ENCODE measurements at places on chromosomes 1 and 21.
A peak's percentile ranks its signal among the peaks of the same experiment; 100 is the strongest.

DNA sequence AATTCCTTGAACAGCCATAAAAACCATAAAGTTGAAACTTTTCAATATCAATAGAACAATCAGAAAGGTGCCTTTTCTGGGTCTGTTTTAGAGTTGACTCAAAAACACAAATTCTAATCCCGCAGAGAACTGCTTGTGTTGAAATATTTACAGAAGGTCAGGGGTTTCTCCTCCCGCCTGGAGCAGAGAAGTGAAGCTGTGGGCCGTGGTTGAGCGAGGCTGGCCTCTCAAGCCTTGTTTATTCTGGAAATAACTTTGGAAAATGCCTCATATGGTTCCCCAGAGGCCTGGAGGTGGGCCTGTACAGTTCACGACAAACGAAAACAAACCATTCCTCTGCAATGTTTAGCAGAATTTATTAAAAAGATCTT, 90.8 kb upstream of the ERRFI1 start:
- H3K27me3 ChIP-seq: peaks cover 2% of the 10 kb centered on the region
- no peak overlapping the region for H3K4me3 ChIP-seq
- H3K36me3 ChIP-seq: no peaks in the 10 kb centered on the region

DNA sequence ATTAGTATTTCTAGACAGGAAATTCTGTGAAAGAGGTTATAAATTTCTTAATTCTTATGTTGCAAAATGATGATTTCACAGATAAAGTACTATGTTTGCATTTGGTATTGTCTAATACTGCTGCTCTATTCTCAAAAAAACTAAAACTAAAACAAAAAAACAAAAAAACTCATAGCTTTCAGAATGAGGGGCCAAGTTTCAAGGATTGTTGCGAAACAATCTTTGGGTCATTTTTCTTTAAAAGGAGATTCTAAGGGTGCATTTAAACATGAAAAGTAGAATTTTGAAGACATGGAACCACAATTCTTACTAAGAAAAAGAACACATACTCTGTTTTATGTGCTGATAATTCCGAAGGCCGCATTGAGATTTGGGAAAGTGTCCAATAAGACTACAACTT, 645.1 kb downstream of the ADGRL2 start:
- no peak overlapping the region for H3K4me3 ChIP-seq
- H3K27me3 ChIP-seq: no peaks in the 10 kb centered on the region
- DNase-seq: no peak

GRCh38 chr1:19062258-19063029, 106.0 kb upstream of the IFFO2 start:
- H3K36me3 ChIP-seq: peaks cover 9% of the 10 kb centered on the region
- peaks cover 3% of the 10 kb centered on the region for H3K4me1 ChIP-seq
- no peak overlapping the region for H3K27ac ChIP-seq
- peaks cover 4% of the 10 kb centered on the region for H3K27me3 ChIP-seq
- no peak for DNase-seq

GRCh38 chr1:77494026-77494425, 188.4 kb downstream of the ZZZ3 start:
- H3K4me3 ChIP-seq: no peak overlapping the region
- H3K36me3 ChIP-seq: no peaks in the 10 kb centered on the region
- DNase-seq: no peak
- H3K4me1 ChIP-seq: no peaks in the 10 kb centered on the region
- no peaks in the 10 kb centered on the region for H3K27me3 ChIP-seq
- H3K27ac ChIP-seq: no peak overlapping the region

GRCh38 chr21:28833182-28833581, 159.5 kb downstream of the LTN1 start:
- H3K36me3 ChIP-seq: peaks cover 43% of the 10 kb centered on the region
- peak overlapping the region; percentile 23 for H3K4me3 ChIP-seq
- peaks cover 67% of the 10 kb centered on the region for H3K4me1 ChIP-seq
- H3K27ac ChIP-seq: peak overlapping the region; percentile 96
- DNase-seq: no peak

GRCh38 chr1:198491596-198491995, 48.9 kb downstream of the ATP6V1G3 start:
- no peak overlapping the region for H3K4me3 ChIP-seq
- H3K4me1 ChIP-seq: no peaks in the 10 kb centered on the region
- H3K27ac ChIP-seq: no peak overlapping the region
- no peaks in the 10 kb centered on the region for H3K36me3 ChIP-seq
- H3K27me3 ChIP-seq: no peaks in the 10 kb centered on the region

DNA sequence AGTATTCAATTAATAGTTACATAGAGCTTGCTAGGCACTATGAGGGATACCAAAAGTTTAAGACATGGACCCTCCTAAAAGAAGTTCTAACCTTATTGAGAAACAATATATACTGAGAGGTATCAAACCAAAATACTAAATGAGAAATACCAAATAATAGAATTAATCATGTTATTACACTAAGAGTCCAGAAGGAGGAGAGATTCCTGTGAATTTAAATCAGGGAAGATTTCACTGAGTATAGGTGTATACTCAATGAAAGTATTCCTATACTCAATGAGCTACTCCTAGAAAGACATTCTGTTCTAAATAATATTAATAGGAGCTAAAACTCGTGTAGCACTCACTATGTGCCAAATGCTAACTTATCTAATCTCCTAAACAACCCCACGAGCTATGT, 9.4 kb downstream of the CR1L start:
- H3K4me3 ChIP-seq: no peak overlapping the region
- peaks cover 16% of the 10 kb centered on the region for H3K27me3 ChIP-seq
- H3K27ac ChIP-seq: no peak overlapping the region
- no peaks in the 10 kb centered on the region for H3K36me3 ChIP-seq
- no peak for DNase-seq

- peak overlapping the region; percentile 59 for H3K27ac ChIP-seq
- peaks cover 82% of the 10 kb centered on the region for H3K36me3 ChIP-seq
- H3K27me3 ChIP-seq: no peaks in the 10 kb centered on the region
Observed at GRCh38 chr1:198734323-198735008, 95.6 kb downstream of the PTPRC start.

DNA sequence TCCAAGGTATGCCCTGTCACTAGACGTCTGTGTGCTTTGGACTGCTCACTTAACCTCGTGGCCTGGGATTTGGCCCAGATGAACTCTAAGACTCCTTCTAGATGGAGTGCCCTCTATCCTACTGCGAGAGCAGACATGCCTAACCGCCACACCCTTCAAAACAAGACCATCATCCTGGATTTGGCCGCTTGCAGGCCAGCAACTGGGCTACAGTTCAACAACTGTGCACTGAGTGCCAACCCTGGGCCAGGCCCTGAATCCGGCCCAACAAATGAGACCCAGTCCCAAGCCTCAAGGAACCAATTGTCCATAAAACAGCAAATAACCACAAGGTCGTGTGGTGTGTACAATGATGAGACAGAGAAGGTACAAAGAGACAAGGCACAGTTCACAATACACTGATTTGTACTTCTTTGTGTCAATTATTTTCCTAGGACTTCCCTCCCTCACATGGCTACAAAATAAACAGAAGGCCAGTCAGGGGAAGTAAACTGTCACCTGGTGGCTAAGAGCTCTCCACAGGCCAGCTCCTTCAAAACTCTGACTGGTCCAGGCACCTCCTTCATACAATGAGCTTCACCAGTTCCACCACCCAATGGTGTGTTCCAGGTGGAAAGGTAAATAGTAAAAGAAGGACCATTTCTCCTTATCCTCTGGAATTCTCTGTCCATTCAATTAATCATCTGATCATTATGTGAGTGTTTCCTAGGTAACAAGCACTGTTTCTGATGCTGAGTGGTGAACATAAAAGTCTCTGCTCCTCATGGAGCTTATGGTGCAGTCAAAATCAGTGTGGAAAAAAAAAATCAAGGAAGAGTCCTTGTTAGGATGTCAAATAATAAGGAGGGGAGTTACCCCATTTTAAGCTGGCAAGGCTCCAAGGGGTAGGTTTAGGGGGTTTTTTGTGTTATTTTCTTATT, 60.4 kb downstream of the CAPZB start:
- peaks cover 30% of the 10 kb centered on the region for H3K36me3 ChIP-seq
- no peaks in the 10 kb centered on the region for H3K27me3 ChIP-seq
- no peak for DNase-seq
- H3K4me3 ChIP-seq: no peak overlapping the region
- H3K27ac ChIP-seq: peak overlapping the region; percentile 35

DNA sequence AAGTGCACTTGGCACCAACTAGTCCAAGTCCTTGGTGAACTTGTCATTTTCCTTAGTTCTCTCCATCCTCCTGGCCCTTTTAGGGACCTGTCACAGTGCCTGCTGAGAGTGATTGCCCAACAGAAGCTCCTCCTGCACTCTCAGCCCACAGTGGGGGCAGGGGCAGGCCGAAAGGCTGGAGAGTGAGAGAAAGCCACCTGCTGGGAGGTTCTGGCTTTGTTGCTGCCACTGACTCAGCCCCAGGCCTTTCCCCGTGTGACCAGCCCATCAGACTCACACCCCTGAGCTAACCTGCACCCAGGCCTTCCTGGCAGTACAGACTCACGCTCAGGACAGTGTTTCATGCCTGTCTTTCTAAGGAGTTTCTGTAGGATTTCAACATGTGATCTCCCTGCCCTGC, 17.1 kb upstream of the PROK1 start:
- peaks cover 20% of the 10 kb centered on the region for H3K27me3 ChIP-seq
- no peak overlapping the region for H3K27ac ChIP-seq
- H3K4me3 ChIP-seq: no peak overlapping the region
- no peaks in the 10 kb centered on the region for H3K36me3 ChIP-seq
- no peak for DNase-seq

DNA sequence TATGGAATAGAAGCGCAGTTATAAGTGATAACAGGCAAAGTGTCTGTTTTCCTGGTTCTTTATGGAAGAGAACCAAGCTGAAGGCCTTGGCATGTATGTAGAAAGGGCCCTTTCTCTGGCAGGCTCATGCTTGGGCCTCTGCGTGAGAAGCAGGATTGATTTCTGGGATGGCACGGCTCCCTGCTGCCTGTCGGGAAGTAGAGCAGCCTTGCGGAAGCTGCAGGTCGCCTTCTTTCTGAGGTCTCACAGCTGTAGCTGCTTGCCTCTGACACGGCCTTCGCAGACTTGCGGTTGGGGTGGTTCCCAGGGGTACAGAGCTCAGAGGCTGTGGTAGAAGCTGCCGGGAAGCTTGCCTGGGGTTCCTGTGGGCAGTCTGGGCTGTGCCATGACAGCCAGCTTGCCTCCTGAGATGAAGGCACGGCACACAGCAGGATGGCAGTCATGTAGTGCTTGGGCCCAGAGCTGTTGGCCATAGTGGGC, 39.4 kb downstream of the TRAPPC10 start:
- no peak overlapping the region for H3K4me3 ChIP-seq
- no peak overlapping the region for H3K27ac ChIP-seq
- peaks cover 44% of the 10 kb centered on the region for H3K36me3 ChIP-seq

DNA sequence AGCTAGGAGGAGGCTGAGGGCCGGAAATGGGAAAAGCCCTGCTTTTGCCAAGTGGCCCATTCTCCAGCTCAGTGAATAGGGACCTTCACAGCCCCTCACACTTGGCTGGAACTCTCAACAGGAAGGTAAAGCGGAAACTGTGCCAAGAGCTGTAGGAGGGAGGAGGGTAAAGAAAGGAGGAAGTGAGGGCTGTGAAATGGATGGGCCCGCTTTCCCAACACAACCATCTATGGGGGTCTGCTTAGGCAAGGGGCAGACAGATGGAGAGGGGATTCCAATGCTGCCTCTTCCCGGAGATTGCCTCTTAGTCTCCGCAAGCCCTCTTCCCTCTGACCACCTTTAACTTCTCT, 5.2 kb downstream of the INKA2 start:
- H3K27me3 ChIP-seq: peaks cover 15% of the 10 kb centered on the region
- H3K4me1 ChIP-seq: peaks cover 26% of the 10 kb centered on the region
- no peak overlapping the region for H3K4me3 ChIP-seq
- no peaks in the 10 kb centered on the region for H3K36me3 ChIP-seq
- H3K27ac ChIP-seq: no peak overlapping the region

DNA sequence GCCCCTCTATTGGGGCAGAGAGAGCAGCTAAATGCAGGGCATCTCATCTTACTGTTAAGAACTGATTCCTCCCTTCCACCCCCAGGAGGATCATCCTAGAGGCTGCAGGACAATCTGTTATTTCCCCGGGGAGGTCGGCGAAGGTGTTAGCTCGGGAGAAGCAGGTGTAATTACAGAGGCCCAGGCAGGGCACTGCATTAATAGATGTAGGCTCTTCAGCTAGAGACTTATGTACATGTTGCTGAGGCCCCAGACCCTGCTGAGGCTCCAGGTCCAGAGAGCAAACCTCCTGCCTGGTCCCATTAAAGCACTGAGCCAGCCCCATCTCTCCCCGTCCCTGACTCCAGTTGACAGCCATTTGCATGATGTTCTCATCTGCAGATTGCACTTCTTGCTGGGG, 320.3 kb upstream of the VAMP3 start:
- no peak overlapping the region for H3K27ac ChIP-seq
- no peak overlapping the region for H3K4me3 ChIP-seq
- H3K36me3 ChIP-seq: no peaks in the 10 kb centered on the region
- no peaks in the 10 kb centered on the region for H3K27me3 ChIP-seq

GRCh38 chr1:224616756-224617409, 766 bp downstream of the CNIH3 start:
- DNase-seq: no peak
- peaks cover 66% of the 10 kb centered on the region for H3K27me3 ChIP-seq
- peak overlapping the region; percentile 65 for H3K4me3 ChIP-seq
- H3K36me3 ChIP-seq: peaks cover 6% of the 10 kb centered on the region
- no peak overlapping the region for H3K27ac ChIP-seq

- no peak overlapping the region for H3K27ac ChIP-seq
- H3K27me3 ChIP-seq: no peaks in the 10 kb centered on the region
- H3K36me3 ChIP-seq: no peaks in the 10 kb centered on the region
- H3K4me3 ChIP-seq: no peak overlapping the region
Observed at GRCh38 chr1:2354511-2355372, 36.6 kb downstream of the MORN1 start.

DNA sequence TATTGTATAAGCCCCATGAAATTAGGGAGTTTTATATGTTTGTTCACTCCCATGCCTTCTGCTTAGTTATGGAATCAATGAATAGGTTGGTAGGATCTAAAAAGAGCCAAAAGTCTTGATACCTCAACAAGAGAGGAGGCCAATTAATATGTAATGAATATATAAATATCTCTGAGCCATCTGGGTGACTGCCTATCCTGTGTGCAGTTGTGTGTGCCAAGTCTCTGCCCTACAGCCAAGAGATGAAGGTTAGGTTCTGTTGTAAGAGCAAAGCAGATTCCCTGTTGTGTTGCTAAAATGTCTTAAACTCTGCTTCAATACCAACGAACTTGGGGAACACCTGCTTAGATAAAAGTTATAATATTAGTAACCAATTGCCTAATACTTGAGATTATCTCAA, 61.8 kb upstream of the GORAB start:
- H3K27ac ChIP-seq: no peak overlapping the region
- H3K27me3 ChIP-seq: peaks cover 2% of the 10 kb centered on the region
- no peaks in the 10 kb centered on the region for H3K4me1 ChIP-seq
- H3K4me3 ChIP-seq: no peak overlapping the region
- no peaks in the 10 kb centered on the region for H3K36me3 ChIP-seq

DNA sequence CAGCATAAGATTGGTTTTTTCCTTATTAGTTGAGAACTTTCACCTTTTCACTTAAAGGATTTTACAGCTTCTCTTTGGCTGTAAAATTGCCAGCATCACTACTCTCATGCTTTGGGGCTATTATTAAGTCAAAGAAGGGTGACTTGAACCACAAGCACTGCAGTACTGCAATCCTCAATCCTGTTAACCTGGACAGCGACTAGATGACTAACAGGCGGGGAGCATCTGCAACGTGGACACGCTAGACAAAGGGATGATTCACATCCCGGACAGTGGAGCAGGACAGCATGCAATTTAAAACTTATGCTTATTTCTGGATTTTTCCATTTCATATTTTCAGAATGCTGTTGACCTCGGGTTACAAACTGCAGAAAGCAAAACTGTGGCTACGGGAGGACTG, 8.1 kb downstream of the ARV1 start:
- no peak for DNase-seq
- H3K36me3 ChIP-seq: peaks cover 21% of the 10 kb centered on the region
- no peaks in the 10 kb centered on the region for H3K27me3 ChIP-seq
- no peak overlapping the region for H3K4me3 ChIP-seq
- H3K27ac ChIP-seq: no peak overlapping the region

All from activated CD4-positive, alpha-beta memory T cell treated with anti-CD3 and anti-CD28 coated beads, Interleukin-2, amount 10 ng/mL, durations not matched to agents 7 days and 5 days (primary cell).